H1 (cell line): ENCODE measurements at places on chromosomes 16 and 17.

DNA sequence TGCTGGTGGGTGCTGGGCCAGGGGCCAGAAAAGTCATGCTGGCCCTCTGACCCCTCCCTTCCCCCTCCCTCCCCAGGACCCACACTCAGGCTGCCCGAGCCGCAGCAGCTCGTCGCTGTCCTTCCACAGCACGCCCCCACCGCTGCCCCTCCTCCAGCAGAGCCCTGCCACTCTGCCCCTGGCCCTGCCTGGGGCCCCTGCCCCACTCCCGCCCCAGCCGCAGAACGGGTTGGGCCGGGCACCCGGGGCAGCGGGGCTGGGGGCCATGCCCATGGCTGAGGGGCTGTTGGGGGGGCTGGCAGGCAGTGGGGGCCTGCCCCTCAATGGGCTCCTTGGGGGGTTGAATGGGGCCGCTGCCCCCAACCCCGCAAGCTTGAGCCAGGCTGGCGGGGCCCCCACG, 8.3 kb upstream of the CISD3 start:
- DNase-seq = no peak

DNA sequence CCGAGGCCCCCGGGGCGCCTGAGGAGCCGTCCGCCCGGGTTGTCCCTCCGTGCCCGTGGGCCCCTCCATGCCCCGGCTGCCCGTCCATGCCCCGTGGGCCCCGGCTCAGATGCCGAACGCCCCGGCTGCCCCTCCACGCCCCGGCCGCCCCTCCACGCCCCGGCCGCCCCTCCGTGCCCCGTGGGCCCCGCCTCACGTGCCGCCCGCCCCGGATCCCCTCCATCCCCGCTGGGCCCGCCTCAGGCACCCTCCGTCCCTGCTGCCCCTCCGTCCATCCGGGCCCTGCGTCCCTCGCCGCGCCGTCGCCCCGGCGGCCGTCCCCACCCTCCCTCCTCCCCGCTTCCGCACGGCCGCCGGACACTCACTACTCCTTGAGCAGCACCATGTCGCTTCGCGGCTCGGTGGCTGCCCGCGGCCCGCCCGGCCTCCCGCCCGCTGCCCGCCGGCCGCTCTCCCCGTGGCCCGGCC, 382 bp downstream of the PITPNA start:
- DNase-seq = no peak

- no peak for DNase-seq
These were observed 41.9 kb upstream of the RHBDL3 start for GRCh38 chr17:32223703-32224102.

GRCh38 chr17:2124391-2124790, 69.5 kb downstream of the HIC1 start:
- no peak for DNase-seq

GRCh38 chr16:74448990-74449389, 27.7 kb upstream of the CLEC18B start:
- DNase-seq = no peak

GRCh38 chr16:85385463-85386331, 227.4 kb upstream of the GSE1 start:
- peak; percentile 44 for DNase-seq

DNA sequence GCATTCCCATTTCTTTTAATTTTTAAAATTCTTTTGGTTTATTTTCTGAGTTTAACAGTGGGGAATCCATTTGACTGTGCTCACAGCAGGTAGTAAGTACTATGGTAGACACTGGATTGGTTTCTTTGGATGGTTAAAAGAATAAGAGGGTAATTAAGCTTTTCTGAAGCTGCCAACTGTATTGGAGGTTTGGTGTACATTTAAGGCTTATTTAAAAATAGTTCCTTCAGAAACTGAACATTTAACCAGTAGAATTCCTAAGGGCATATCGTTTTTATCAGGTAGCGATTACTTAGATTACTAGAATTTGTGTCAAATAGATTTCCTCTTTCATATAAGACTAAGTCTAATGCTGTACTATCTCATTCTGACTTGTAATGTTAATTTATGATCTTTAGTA, 162.4 kb downstream of the PPM1E start:
- DNase-seq = no peak

GRCh38 chr16:15502041-15502725, 67.8 kb downstream of the BMERB1 start:
- DNase-seq = no peak

- no peak for DNase-seq
These were observed 709 bp downstream of the RAB34 start for GRCh38 chr17:28716740-28717577.

DNA sequence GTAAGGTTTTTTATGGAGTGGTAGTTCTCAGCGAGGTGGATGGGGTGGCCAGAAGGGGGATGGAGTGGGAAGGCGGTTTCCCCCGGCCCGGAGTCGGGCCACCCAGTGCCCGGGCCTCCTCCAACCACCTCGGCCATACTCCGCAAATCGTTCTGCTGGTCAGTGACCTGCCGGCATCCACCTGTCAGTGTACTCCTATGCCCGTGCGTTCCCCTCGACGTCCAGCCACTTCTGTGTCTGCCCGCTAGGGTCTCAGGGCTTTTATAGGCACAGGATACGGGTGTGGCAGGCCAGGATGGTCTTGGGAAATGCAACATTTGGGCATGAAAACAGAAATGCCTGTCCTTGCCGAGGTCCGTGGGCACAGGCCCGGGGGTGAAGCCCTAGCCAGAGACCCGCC, 19.3 kb upstream of the ASGR2 start:
- no peak for DNase-seq

DNA sequence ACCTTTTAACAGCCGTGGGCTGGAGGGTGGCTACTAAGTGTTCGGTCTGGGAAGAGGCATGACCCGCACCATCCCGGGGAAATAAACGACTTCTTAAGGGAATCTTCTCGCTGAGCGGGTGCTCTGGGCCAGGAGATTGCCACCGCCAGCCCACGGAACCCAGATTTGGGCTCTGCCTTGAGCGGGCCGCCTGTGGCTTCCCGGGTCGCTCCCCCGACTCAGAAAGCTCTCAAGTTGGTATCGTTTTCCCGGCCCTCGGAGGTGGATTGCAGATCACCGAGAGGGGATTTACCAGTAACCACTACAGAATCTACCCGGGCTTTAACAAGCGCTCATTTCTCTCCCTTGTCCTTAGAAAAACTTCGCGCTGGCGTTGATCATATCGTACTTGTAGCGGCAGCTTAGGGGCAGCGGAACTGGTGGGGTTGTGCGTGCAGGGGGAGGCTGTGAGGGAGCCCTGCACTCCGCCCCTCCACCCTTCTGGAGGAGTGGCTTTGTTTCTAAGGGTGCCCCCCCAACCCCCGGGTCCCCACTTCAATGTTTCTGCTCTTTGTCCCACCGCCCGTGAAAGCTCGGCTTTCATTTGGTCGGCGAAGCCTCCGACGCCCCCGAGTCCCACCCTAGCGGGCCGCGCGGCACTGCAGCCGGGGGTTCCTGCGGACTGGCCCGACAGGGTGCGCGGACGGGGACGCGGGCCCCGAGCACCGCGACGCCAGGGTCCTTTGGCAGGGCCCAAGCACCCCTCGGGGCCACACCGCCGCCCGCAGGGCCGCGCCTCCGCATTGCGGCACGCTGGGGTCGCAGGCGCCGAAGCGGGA, 3.6 kb upstream of the CBX4 start:
- DNase-seq = no peak

DNA sequence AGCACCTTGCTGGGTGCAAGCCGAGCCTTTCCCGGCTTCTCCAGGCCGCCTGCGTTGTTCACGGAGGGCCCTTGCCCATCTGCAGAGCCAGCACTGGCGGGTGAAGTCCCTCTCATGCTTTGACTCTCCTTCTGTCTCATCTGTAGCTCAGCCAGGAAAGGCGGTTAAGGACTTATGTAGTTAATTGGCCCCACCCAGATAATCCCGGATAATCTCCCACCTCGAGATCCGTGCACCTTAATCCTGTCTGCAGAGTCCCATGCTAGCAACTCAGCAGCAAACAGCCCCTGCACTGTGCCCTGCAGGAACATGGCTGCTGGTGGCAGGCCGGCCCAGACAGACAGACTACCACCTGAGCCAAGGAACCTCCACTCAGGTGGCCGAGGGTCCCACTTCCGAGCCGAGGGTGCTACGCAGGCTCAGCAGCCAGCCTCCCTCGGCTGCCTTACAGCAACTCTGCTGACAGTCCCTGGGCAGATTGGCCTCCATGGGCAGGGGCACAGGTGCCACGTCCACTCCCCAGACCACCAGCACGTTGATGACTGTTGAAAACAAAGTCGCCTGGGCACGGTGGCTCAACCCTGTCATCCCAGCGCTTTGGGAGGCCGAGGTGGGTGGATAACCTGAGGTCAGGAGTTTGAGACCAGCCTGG, 16.9 kb downstream of the RAB40C start:
- DNase-seq = no peak

GRCh38 chr17:69864462-69864861, 210.6 kb upstream of the KCNJ16 start:
- no peak for DNase-seq

GRCh38 chr16:83911290-83911689, 12.4 kb downstream of the MLYCD start:
- no peak for DNase-seq

DNA sequence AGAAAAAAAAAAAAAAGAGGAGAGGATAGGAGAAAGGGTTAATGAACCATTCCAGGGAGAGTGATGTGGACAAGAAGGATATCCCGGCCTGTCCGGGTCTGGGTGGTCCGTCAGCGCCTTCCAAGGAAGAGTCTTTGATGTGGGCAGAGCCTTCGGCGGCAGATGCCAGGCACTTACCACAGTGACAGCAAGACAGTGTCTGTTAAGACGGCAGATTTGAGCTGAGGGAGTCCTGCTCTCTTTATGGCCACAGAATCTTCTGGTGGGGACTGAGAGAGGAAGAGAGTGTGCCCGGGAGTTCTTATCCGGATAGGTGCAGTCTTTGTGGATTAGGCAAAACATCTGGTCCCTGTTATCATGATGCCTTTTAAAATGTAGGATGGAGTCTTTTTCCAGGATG, 95.2 kb downstream of the ZDHHC7 start:
- no peak for DNase-seq

GRCh38 chr16:23948949-23949411, 113.2 kb downstream of the PRKCB start:
- DNase-seq = no peak

- no peak for DNase-seq
These were observed 23.8 kb downstream of the MINK1 start for GRCh38 chr17:4856937-4857314.

- no peak for DNase-seq
These were observed 18.4 kb downstream of the SNX11 start for GRCh38 chr17:48125829-48126531.

- no peak for DNase-seq
These were observed 3.0 kb upstream of the CCL1 start for GRCh38 chr17:34366010-34366409.

DNA sequence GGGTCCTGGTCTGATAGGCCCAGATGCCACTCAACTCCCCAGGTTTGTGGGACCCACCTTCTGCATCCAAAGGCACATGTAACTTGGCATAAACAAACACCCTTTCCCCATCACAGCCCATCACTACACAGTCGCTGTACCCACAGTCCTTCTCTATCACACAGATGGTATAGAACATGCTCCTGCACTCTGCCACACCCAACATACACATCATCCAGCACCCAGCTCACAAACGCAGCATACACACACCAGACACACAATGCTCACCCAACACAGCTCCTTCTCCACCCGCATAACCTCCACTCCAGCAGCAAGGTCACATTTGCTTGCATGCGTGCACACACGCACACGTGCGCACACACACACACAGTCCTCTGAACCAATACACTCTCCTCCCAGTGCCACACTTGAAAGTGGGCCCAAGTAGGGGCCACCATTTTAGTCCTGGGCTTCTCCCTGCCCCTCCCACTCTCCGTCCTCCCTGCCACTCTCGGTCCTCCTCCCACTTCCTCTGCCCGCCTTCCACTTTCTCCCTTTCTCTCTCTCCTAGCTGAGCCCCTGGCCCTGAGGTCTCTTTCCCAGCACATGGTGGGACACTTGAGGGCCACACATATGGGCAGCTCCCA, 8.5 kb upstream of the TMEM92 start:
- no peak for DNase-seq

- DNase-seq = no peak
These were observed 28.1 kb upstream of the GSG1L start for GRCh38 chr16:28091656-28092055.

DNA sequence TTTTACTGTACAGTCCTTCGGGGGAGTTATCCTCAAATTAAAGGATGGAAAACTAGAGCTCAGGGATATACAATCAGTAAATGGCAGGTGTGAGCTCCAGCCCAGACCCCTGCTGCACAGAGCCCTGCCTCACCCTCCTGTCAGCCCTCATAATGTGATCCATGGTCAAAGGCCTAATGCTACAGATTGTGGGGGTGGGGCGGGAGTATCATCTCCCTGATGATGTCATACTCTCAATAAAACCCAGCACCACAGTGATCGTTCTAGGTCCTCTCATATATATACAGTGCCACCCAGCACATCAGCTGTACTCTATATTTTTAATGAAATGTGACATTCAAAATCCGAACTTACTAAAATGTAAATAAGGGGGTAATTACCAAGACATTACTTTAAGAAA, 61.5 kb downstream of the SLC39A11 start:
- no peak for DNase-seq

DNA sequence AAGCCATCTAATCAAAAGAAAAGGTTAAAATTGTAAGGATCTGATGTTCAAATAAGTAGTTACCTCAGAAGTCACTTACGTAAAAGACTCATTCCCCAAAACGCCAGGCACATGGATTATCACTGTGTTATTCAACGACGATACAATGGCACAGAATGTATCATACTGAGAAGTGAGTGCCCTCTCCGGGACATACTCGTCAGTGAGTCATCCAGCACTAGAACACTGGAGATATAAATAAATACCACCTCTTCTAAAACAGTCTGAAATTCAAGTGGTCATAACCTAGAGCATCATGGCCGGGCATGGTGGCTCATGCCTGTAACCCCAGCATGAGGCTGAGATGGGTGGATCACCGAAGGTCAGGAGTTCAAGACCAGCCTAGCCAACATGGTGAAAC, 24.9 kb downstream of the USP31 start:
- DNase-seq = no peak

DNA sequence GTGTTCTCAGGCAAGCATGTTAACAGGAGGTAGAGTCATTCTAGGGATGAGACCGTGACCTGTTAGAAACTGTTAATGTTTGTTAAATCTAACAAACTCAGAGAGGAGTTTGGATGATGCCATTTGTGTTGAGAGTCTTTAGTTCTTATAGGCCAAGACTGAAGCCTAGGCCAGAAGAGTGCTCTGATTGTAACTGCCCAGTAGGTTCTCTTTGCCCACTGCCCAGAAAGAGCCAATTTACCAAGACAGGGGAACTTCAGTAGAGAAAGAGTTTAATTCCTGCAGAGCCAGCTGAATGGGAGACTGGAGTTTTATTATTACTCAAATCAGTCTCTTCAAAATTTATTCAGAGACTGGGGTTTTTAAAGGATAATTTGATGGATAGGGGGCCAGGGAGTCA, 42.5 kb downstream of the ARHGAP44 start:
- no peak for DNase-seq
